ENCODE measurements at places on chromosomes 16 and 17.

- H3K27ac ChIP-seq, result no peak overlapping the region
- no peaks in the 10 kb centered on the region for H3K4me1 ChIP-seq
- DNase-seq, result no peak
- H3K4me3 ChIP-seq, result no peak overlapping the region
These were observed 74.9 kb upstream of the GNG13 start for GRCh38 chr16:875182-876040.

GRCh38 chr17:76709077-76709950, 1.5 kb downstream of the MXRA7 start:
- peak overlapping the region; percentile 95 for H3K27ac ChIP-seq
- peak overlapping the region; percentile 40 for H3K4me3 ChIP-seq
- no peaks in the 10 kb centered on the region for H3K27me3 ChIP-seq
- peaks cover 34% of the 10 kb centered on the region for H3K4me1 ChIP-seq

DNA sequence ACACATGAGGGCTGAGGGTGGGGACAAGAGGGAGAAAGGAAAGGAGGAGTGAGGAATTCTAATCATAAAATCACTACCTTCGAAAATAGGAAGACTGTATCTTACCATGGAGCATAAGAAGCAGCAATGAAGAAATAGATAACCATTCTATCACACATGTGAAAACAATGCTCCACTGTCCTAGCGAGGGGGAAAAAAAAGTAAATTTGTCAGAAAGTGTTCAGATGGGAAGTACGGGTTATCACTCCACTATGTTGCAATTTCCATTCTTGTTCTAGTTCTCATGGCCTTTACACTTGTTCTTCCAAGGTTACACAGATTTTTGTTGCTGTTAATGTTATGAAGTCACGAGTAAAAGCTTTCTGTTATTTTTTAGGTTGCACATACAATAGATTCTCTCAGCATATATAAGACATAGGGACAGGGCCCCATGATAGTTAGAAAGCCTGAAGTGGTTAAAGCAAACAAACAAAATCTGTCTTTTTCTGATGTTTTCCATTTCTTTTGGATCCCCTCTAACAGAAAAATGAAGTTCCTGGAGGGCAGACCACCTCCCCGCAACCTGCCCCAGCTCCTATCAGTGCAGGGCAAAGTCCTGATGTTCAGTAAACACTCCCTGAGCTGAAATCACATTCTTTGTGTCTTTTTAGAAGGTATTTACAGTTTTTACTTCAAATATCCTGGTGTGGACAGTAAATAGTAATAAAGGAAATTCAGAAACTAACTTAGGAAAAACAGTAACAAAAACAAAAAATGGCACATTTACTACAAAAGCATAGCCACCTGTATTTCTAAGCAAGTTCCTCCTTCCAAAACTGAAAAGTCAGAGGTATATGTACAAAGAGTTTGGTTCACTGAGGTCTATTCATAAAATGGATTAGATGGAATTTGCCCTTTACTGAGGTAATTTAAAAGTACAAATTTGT, 13.7 kb downstream of the MMD start:
- DNase-seq, result no peak
- peak overlapping the region; percentile 52 for H3K27ac ChIP-seq
- H3K36me3 ChIP-seq, result no peaks in the 10 kb centered on the region

GRCh38 chr17:64323774-64324173, 60.7 kb upstream of the TEX2 start:
- peaks cover 9% of the 10 kb centered on the region for H3K4me1 ChIP-seq
- H3K36me3 ChIP-seq, result no peaks in the 10 kb centered on the region
- no peak overlapping the region for H3K4me3 ChIP-seq
- no peaks in the 10 kb centered on the region for H3K27me3 ChIP-seq
- no peak overlapping the region for H3K27ac ChIP-seq
- DNase-seq, result no peak

DNA sequence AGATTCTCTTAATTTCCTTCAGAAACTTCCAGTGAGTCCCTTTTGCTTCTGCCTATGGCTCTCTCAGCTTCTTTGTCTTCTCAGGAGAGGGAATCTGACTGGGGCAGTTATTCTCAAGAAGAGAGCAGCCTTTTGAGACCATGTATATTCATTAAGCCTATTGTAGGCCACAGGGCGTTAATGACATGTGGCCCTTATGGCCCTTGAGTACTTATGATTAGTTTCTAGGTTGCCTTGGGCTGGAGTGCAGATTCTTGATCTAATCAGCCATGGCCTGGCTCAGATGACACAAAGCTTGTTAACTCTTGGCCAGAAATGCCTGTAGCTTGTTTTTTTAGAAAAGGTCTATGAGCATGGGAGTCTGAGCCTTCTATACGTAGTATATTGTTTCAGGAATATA, 17.4 kb downstream of the MFSD11 start:
- peaks cover 3% of the 10 kb centered on the region for H3K36me3 ChIP-seq
- H3K27ac ChIP-seq, result no peak overlapping the region
- no peaks in the 10 kb centered on the region for H3K27me3 ChIP-seq
- H3K4me3 ChIP-seq, result no peak overlapping the region

- H3K27ac ChIP-seq, result peak overlapping the region; percentile 61
- H3K27me3 ChIP-seq, result no peaks in the 10 kb centered on the region
- no peak for DNase-seq
- peaks cover 53% of the 10 kb centered on the region for H3K4me1 ChIP-seq
- H3K36me3 ChIP-seq, result no peaks in the 10 kb centered on the region
- no peak overlapping the region for H3K4me3 ChIP-seq
These were observed 30.0 kb downstream of the USP10 start for GRCh38 chr16:84729716-84730320.
